ENCODE measurements at places on chromosomes 2 and 18.

GRCh38 chr2:20451761-20452499, 5.1 kb downstream of the RHOB start:
- DNase-seq = no peak

- DNase-seq = no peak
These were observed 150.0 kb upstream of the GALNT5 start for GRCh38 chr2:157107460-157107859.

- no peak for DNase-seq
These were observed 7.3 kb upstream of the ZAP70 start for GRCh38 chr2:97706112-97706511.

DNA sequence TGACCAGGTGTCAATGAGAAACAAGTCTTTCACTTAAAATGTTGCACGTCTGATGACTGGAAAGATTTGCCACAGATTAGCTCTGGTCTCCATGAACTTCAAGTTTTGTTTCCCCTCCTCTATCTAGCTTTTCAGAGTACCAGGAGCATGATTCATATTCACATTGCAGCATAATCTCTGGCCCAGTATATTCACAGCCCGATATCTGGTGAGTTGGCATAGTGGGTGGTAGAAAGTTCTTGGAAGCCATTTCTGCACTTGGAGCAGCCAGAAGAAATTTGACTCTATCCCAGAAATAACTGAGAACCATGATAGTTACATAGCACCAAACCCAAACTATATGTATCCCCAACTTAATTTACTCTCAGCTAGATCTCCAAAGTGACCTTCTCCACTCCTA, 503.9 kb downstream of the PID1 start:
- DNase-seq = no peak

DNA sequence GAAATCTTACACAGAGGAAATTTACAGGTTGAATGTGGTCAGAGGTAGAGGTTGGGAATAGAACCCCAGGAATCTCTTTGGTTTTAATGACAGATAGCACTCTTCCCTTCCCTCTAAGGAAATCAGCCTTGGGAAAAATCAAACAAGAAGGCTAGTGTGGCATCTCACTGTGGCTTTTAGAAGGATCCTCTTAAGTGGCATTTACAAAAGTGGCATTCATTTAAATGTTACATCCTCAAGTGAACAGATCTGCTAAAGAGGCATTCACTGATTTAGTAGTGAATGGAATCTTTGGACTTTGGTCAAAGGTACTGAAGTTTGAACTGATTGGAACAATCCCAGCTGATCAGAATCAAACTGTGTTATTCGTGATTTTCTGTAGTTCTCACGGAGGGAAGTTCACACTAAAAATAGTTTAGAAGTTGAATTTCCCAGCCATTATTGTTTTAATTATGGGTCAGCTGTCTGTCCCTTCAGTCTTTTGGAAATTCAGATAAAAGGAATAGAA, 136.5 kb upstream of the FN1 start:
- DNase-seq = no peak

Measured in midbrain (tissue), 1 donor.